Inflammatory macrophage treated with lipopolysaccharide for 1 hour (primary cell): ENCODE measurements at places on chromosomes 3 and 15.

GRCh38 chr3:127817406-127817841 lies 4.9 kb downstream of the MGLL start:
- no peak for DNase-seq

DNA sequence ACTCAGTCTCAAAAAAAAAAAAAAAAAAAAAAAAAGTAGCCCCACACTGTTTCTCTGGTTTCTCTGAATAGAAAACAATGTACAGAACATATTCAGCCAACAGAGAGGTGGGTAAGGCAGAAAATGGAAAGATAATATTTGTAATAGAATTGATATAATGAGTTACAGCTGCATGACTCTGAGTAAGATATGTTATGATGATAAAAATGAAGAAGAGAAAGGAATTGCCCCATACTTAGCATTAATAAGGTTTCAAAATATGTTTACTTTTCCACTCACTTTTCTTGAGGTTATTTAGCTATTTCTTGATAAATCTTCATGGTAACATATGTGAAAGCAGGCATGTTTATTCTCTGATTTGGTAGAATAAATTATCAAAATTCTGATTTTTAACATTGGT lies 100.9 kb upstream of the ROBO2 start:
- no peak for DNase-seq

DNA sequence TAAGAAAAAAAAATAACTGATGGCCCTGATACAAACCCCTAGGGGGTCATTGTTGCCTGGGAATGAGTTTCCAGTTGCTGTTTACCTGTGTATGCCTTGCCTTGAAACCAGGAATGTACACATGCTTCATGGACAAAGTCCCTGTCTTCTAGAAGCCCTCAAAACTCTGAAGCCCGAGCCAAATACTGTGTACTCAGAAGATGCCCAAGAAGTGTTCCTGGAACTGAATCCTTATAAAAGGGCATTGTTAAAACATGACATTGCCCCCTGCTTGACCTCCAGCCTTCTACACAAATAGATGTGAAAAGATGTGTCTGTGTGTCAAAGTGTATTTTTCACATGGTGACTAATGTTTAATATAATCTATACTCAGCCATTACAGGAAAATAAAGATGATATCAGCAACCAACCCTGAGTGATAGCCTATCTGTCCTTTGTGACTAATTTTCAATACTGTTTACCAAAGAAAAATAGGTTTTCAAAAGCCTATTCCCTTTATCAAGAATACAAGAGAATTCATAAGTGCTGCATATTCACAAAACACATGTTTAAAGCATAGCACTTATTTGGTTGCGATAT lies 325.9 kb downstream of the MECOM start:
- no peak for DNase-seq

- DNase-seq = no peak
These were observed 2.7 kb downstream of the TATDN2 start for GRCh38 chr3:10251006-10251405.

GRCh38 chr3:160444411-160444810 lies 5.2 kb downstream of the TRIM59 start:
- DNase-seq = no peak

GRCh38 chr3:89440386-89440785 lies 333.0 kb downstream of the EPHA3 start:
- no peak for DNase-seq

- DNase-seq = no peak
These were observed 69.0 kb downstream of the LINGO1 start for GRCh38 chr15:77563623-77564156.
